NCI-H2171 treated with DMSO at 0.1 percent for 48 hours (cell line): ENCODE measurements at places on chromosomes 2 and 18.

- no peak for DNase-seq
These were observed 365.9 kb downstream of the CELF4 start for GRCh38 chr18:37199741-37200140.

- no peak for DNase-seq
These were observed 591 bp upstream of the LDLRAD4 start for GRCh38 chr18:13217971-13218367.

DNA sequence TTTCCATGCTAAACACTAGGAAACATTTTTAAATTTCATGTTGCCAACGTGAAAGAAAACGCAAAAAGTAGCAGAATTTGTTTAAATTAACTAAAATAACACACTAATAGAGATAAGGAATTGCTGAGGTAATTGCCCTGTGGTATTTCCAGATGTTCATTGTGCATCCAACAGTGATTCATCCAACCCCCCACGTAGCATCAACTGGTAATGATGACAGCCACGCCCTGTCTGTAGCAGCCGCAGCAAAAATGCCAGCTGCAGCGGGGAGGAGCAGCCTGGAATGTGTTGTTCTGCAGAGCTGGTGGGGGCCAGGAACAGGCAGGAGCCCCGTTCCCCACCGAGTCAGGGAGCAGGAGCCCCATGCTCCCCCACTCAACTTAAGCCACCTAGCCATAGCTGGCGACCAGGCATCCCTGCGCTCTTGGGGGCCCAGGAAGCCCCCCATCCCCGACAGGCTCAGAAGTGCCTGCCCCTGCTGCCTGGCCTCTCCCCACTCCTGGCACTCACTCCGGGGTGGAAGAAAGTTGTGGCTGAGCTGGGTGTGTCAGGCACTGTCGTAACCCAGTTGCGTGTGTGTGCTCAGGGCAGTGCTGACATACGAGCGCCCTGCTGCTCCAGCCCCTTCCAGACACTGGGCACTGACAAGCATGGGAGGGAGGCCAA is 695.1 kb upstream of the ACVR2A start:
- no peak for DNase-seq

DNA sequence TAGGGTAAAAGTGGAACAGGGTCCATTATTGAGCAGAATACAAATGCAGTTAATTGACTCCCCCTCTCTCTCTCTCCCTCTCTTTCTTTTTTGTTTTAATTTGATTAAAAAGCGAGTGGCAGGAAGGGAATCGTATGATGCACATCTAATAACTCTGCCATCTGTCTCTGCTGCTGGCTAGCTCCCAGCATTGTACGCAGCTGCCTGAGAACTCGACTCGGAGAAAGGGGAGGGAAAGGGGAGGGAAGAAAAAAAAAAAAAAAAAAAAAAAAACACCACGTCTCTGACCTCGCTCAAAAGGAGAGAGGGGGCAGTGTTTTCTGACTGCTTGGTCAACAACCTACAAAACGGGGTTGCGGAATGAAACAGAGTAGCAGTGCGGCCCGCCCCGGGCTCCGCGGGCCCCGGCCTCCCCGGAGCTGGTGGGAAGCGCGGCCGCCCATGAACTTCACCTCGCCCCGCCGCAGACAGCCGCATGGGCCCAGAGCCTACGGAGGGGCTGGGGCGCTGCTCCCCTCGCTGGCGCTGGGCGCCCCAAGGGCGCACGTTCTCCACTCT is 265.7 kb downstream of the TCF4 start:
- DNase-seq: peak; percentile 97

DNA sequence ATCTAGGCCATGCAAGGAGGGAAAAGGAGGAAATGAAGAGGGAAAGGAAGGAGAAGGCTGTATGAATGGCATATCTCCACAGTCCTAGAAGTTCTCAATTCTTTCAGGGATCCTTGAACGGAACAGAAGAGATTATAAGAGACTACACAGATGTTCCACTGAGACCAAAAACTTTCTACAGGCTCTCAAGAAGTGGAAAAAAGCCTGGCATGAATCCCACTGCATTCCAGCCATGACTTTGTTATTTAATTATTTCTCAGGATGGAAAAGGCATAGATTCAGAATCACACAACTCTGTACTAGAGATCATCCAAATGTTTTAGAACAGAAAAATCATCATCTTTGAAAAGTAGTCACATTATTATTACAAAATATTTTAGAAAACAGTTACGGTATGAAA is 131.7 kb upstream of the CDH20 start:
- no peak for DNase-seq

DNA sequence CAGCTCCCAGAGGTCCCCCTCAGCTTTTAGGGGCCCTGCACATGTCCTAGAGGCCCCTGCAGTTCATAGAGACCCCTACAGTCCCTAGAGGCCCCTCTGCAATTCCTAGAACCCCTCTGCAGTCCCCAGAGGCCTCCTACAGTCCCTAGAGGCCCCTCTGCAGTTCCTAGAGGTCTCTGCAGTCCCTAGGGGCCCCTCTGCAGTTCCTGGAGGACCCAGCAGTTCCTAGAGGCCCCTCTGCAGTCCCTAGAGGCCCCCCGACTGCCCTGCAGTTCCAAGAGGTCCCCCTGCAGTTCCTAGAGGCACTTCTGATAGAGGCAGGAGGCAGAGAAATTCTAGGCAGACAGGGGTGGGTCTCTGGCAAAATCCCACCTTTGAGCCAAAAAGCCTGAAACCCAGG is 35.4 kb downstream of the MC2R start:
- no peak for DNase-seq

DNA sequence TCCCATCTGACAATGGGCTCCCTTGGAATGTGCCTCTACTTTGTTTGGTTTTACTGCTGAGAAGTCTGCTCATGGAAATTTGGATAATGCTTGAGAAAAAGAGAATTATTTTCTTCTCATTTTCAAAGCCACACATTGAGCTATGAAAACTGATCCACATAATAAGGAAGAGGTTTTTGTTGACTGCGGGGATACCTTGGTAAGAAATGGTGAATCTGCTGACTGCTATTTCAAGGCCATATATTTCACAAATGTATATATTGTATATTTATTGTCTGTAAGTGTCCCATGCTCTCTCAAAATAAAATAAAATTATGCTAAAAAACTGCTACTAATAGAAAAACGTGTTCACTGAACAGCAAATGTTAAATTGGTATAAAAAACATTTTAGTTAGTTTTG is 15.1 kb downstream of the SH3YL1 start:
- DNase-seq: no peak

DNA sequence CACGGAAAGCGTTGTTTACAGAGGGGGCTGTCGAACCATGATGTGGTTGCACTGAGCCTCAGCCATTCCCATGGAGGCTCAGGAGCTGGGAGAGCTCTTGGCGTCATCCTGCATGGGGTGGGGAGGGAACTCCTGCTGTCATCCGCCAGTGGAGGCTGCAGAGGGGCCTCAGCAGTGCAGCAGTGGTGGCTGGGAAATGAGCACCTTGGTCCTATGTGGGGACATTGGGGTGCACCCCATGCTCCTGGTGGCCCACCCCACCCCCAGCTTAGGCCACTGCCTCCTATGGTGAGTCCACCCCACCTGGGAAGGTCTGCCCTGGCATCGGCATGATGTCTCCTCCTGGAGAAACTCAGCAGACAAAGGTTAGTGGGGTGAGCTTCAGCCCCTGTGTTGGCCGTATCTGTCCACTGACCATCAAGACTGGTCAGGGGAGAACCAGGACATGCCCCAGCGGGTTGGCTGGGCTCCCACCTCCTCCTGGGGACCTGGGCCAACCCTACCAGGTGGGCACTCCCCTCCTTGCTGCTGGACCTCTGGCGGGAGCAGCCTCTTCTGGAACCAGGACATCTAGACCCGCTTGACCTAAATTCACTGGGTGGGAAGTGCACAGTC is 67.8 kb upstream of the HDAC4 start:
- DNase-seq: no peak

DNA sequence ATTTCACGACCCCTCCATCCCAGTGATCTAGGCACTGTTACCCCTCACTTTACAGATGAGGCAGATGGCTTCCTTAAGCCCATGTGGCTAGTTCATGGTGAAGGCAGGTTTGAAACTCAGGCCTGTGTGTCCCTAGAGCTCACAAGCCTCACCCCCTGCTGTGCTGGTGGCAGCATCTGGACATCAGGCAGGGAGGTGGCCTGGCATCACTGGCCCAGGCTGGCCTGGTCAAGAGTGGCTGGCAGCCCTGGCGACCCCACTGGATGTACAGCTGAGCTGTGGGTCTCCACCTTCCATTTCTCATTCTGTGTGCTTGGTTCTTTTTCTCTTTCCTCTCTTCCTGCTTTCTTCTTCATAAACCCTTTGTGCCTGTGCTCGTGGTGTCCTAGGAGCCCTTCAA is 56.3 kb downstream of the BOLA3 start:
- no peak for DNase-seq

- DNase-seq: no peak
These were observed 119.8 kb downstream of the MAPK4 start for GRCh38 chr18:50679656-50680055.

GRCh38 chr2:73896362-73897239 is 3.8 kb downstream of the ACTG2 start:
- no peak for DNase-seq

DNA sequence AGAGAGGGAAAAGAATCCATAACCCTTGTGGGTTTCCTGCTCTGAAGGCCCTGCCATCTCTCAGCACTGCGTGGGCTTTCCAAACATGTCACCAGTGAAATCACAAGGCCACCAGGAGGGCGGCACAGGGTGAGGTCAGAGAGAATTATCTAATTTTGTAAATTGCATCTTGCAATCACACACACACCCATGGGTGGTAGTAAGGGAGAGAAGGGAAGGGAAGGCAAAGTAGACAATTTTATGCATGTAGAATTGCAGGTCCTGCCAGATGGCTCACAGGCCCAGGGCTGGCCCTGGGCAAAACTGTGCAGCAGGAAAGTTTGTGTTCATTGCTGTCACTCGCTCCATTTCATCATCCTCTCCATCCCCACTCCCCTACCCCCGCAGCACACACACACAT is 21.0 kb upstream of the ZBTB7C start:
- DNase-seq: no peak

DNA sequence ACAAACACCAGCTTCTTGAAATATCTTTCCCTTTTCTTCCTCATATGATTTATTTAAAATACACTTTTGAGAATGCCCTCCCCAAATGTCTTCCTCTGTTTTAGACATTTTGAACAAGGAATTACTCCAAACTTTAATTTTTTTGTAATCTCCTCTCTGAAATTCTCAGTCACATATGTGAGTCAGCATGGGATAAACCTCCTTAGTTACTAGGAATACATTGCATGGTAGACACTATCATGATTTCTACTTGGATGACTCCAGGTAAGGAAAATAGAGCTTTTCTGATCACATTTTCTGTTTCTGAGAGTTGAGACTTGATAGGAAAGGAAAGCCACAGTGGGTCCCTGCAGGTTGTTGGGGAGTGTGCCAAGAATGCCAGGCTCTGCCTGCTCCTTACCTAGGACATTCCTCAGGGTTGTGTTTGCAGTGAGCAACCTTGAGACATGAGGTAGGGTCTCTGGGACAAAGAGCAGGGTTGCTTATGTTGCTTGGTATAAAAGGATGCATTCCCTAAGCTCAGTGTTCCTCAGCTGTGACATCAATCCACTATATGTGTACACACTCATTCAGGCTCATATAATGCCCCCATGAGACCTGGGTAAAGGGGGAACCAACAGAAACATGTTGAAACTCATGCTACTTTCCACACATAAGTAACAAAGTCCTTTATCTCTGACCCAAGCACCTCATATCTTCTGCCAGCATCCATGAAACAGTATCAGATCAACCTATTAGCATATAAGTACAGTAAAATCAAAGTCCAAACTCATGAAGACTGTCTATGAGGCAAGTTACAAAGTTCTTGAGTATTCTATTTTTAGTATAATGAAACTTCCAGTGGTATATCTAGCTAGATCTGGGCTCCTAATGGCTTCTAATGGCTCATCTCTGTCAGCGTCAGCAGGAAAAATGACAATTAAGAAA is 112.8 kb upstream of the SCN1A start:
- no peak for DNase-seq

- DNase-seq: no peak
These were observed 40.4 kb downstream of the CLIP4 start for GRCh38 chr2:29155578-29155977.

DNA sequence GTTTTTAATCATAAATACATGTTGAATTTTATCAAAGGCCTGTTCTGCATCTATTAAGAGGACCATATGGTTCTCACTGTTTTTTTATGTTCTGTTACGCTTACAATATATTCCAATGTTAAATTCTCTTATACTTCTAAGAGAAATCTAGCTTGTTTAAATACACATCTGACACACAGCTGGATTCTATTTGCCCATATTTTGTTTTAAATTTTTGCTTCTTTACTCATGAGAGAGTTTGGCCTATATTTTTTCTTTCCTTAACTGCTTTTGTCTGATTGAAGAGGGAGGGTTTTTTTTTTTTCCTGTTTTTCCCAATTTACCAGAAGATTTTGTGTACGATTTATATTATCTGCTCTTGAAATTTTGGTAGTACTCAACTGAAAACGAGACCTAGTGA is 34.9 kb downstream of the RNF144A start:
- no peak for DNase-seq

- peak; percentile 64 for DNase-seq
These were observed 56.1 kb downstream of the FARP2 start for GRCh38 chr2:241412144-241412543.

- DNase-seq: peak; percentile 65
These were observed 10.8 kb downstream of the AGFG1 start for GRCh38 chr2:227482638-227483340.

DNA sequence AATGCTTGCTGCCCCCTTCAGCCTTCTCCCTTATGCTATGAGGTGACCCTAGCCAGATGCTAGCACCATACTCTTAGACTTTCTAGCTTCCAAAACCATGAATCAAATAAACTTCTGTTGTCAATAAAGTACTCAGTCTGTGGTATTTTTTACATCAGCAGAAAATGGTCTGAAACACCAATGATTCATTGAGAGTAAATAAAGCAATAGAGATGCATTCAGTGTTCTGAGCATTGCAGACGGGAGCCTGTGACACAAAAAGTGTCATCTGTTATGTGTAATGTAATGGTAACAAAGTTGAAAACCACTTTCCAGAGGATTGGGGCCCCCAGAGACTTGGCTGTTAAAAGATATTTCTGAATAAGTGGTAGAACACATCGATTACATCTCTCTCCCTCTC is 758.0 kb upstream of the NRXN1 start:
- no peak for DNase-seq

GRCh38 chr2:191691016-191691735 is 13.2 kb downstream of the NABP1 start:
- peak; percentile 48 for DNase-seq

DNA sequence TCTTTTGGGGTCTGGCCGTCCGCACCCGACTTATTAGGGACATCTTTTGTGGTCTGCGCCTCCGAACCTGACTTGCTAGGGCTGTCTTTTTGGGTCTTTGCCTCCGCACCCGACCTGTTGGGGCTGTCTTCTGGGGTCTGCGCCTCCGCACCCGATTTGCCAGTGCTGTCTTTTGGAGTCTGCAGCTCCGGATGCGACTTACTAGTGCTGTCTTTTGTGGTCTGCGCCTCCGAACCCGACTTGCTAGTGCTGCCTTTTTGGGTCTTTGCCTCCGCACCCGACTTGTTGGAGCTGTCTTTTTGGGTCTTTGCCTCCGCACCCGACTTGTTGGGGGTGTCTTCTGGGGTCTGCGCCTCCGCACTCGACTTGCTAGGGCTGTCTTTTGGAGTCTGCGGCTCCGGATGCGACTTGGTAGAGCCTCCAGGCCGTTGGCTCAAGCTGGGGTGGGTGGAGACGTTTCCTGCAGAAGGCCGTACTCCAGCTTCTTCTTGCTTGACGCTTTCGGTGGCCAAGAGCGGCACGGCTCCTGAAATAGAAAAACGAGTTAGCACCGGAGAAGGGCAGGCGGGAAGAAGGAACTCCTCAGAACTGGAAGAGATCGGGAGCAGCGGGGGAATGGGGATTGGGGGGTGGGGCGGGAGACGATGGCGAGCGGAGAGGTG is 498 bp downstream of the TGOLN2 start:
- DNase-seq: no peak

GRCh38 chr2:86062043-86062442 is 43.6 kb downstream of the POLR1A start:
- DNase-seq: no peak
